ENCODE measurements at places on chromosomes 7 and 10. TPM values are rescaled to one million over a fixed set of nuclear protein-coding genes. Genes with fewer than 3 reads are reported as not detected.

DNA sequence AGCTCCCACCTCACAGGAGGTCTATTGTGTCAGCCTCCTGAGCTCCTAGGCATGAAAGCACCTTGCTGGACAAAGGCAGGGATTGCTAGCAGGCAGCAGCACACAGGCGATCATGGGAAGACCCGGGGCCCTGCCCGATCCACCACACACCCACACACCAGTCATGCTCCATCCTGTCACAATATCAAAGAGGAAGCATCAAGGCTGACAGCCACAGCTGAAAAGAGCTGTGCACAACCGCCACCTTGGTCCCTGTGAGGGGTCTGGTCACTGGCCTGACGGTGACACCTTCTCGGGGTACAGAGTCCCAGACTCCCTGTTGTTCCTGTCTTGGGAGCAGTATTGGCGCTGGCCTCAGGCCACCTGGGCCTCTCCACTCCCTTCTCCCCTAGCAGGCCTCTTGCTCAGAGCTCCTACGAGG, 89.7 kb upstream of the RET start:
- no peaks in the 10 kb centered on the region for H3K27me3 ChIP-seq
- DNase-seq = no peak
- no peak overlapping the region for H3K27ac ChIP-seq
- no peaks in the 10 kb centered on the region for H3K36me3 ChIP-seq

DNA sequence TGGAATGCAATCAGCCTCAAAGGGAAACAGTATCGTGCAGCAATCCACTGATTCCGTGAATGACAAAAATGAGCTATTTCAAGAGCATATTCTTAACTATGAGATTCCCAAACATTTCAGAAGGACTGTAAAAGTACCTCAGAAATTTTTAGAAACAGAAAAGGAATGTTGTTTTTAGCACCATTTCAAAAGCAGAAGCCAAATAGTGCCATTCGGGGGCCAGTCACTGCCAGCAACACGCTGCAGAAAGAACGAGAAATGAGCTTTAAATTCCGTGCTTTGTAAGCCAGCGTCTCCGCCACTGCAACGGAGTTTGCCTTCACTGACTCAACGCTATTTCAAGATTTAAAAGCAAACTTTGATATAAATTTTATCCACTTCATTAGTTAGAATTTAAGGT, 6.3 kb downstream of the NUDT5 start:
- H3K27ac ChIP-seq = no peak overlapping the region
- H3K36me3 ChIP-seq = peaks cover 5% of the 10 kb centered on the region
- no peak for DNase-seq
- H3K4me3 ChIP-seq = no peak overlapping the region

DNA sequence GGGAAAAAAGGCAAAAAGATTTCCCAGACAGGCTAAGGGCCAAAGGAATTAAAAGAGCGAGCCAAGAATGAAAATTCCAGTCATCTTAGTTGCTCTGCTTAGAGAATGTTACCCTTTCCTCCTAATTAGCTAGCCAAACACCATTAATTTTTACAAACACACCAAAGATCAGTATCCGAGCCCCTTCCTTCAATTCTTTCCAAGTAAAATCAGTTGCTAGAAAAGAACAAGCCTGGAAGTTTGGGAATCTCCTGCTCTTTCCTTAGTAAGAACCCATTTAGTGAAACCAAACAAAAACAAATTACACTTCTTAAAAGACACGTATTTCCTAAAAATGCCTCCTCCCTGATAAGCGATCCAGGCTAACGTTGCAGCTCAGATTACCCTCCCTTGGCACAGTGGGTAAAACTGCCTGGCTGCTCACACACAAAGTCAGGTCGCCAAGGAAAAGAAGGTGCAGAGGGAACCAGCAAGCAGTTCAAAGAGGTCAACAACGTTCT, 57.1 kb upstream of the ABLIM1 start:
- no peak overlapping the region for H3K4me3 ChIP-seq
- H3K36me3 ChIP-seq = no peaks in the 10 kb centered on the region
- no peaks in the 10 kb centered on the region for H3K27me3 ChIP-seq
- H3K27ac ChIP-seq = no peak overlapping the region

Gene CTAGE4
- total RNA-seq = 2.0 TPM

Gene TFEC
- 0.32 TPM for total RNA-seq
